ENCODE measurements at places on chromosomes 1 and 21.

DNA sequence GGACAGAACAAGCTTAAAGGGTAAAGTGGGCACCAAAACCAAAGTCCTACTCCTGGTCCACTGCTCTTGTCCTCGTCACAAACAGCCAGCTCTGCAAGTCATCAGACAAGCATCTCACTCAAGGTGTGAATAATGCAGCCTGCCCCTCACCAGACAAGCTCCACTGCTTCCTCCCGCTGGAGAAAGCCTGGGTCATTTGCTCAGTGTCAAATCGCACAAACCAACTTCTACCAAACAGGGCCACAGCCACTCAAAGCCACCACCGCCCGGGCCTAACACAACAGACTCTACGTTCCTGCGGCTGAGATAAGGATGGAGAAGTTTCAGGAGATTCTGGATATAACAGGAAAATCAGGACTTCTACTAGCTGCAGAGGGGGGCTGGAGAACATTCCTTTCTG, 3.3 kb downstream of the SSBP3 start:
- DNase-seq = no peak

GRCh38 chr1:11880181-11880575, 21.4 kb upstream of the NPPB start:
- no peak for DNase-seq

DNA sequence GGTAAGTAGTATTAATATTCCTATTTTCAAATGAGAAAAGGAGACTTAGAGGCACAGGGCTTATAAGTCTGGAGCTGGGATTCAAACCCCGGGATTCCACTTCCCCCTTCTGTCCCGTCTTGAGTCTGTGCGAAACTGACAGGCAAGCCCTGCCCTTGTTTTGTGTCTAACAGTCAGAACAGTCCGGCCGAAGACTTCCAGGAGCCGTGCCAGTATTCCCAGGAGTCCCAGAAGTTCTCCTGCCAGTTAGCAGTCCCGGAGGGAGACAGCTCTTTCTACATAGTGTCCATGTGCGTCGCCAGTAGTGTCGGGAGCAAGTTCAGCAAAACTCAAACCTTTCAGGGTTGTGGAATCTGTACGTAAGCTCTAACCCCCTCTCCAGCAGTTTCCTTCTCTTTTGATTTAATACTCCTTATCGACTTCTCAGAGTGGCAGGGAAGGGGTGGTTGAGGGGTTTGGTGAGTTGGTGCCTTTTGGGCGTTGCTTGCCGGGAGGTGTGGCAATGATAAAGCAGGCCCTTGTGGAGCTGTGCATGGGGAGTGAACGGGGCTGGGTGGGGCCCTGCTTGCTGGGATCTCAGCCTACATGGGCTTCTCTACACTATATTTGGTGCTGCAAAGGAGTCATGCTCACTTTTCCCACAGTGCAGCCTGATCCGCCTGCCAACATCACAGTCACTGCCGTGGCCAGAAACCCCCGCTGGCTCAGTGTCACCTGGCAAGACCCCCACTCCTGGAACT, 29.4 kb downstream of the IL6R start:
- DNase-seq = no peak

DNA sequence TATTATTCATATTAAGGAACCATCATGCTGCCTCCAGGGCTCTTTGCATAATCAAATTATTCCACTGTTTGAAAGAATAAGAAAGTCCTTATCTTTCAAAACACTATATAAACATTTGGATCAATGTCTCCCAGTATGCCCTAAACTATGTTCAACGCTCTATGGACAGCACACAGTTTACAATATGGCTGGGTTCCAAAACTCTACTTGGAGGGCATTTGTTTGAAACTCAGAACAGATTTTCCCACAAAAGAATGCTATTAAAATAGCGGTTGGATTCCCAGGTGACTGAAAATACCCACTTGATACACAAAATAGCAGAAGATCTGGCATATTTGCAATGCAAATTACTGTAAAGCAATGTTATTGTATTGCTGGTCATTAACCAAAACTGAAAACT, 3.2 kb downstream of the HAO2 start:
- DNase-seq = no peak

GRCh38 chr1:56578963-56579875, at the start of gene PLPP3:
Gene PLPP3 (minus strand): TSS chr1:56579563. CDS start chr1:56579016, 547 bp downstream.
- no peak for DNase-seq

DNA sequence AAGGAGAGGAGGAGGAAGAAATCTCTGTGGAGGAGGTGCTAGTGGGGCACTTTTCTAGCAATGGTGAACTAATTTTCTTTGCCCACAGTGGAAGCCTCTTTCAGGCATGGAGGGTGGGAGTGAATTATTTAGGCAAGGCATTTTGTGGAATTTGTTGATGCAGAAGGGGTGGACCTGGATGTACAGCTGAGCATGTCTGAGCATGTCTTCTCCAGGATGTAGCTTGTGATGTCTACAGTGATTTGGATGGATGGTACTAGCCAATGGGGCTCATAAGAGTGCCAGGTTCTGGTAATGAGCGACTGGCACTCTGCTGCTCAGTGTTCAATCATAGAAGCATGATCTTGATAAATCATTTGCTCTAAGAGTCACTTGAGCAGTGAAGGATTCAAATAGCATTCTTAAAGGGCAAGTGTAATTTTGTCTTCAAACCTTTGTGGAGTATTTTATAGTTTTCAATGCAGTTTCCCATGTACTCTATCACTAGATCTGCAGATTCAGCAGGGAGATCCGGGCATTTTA, 153.9 kb upstream of the LMO4 start:
- no peak for DNase-seq

DNA sequence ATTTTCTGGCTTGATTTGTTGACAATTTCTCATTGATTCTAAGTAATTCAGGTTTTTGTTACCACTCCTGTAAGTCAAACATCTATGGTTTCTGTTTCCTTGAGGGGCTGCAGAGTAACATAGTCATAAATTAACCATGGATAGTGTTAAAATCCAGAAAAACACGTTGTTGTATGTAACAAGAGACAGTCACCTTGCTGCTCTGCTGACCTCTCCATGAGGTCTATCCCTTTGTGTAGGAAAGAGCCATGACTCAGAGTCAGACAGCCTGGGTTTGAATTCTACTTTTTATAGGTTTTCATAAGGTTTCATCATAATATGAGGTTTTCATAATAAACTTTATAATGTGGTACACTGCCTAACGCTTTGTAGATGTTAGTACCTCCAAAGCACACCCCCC, 27.6 kb upstream of the NBL1 start:
- no peak for DNase-seq

GRCh38 chr1:175079338-175079737, 11.7 kb downstream of the TNN start:
- DNase-seq = no peak

DNA sequence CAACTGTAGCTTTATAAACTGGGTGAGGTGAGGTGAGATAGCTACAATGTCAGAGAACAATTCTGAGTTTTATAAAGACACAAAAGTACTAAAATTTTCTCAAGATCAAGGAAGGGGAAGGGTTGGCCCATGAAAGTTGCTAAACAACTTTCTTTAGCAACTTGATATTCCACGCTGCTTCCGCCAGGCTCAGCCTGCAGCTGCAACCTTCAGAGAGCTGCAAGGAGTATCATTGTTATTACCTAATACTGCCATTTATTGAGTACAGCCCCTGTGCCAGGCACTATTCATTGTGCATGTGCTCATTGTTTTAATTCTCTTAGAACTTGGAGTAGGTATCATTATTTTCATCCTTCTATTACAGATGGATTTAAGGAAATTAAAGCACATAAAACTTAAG, 34.1 kb upstream of the SUCO start:
- DNase-seq = no peak

DNA sequence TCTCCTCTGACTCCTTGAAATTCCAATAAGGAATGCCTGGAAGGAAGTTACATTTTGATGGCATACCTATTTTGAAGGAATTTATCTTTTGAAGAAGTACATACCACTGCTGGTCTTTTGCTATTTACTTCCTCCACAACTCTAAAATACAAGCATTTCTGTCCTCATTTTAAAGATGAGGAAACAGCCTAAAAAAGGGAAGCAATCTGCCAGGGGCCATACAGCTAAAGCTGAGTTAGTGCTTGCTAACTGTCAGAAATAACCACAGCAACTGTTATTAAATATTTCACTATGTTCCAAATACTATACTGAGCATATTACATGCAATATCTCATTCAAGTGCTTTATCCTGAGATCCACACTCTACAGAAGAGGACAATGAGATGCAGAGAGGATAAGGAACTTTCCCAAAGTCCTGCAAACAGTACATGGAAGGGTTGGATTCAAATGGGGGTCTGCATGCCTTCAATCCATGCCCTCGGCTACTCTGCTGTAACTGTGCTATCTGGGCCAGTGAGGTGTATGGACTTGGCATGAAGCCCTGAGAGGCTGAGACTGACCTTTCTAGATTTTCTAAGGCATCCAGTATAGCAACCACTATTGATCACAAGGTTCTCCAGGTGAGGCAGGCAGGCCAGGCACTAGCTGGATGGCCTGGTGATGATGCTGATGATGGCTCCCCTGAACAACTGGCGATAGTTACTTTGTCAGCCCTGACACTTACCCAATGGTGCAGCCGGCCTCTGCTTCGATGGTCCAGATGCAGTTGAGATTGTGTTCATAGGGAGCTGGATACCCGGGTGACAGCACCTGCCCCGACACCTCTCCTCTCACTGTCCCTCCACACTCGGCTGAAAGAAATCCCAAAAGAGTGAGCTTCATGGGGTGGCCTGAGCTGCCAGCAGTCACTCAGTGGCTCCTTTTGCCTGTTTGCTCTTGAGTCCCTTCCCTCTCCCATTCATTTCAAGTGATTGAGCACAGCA, 171.4 kb upstream of the HMGB4 start:
- no peak for DNase-seq

DNA sequence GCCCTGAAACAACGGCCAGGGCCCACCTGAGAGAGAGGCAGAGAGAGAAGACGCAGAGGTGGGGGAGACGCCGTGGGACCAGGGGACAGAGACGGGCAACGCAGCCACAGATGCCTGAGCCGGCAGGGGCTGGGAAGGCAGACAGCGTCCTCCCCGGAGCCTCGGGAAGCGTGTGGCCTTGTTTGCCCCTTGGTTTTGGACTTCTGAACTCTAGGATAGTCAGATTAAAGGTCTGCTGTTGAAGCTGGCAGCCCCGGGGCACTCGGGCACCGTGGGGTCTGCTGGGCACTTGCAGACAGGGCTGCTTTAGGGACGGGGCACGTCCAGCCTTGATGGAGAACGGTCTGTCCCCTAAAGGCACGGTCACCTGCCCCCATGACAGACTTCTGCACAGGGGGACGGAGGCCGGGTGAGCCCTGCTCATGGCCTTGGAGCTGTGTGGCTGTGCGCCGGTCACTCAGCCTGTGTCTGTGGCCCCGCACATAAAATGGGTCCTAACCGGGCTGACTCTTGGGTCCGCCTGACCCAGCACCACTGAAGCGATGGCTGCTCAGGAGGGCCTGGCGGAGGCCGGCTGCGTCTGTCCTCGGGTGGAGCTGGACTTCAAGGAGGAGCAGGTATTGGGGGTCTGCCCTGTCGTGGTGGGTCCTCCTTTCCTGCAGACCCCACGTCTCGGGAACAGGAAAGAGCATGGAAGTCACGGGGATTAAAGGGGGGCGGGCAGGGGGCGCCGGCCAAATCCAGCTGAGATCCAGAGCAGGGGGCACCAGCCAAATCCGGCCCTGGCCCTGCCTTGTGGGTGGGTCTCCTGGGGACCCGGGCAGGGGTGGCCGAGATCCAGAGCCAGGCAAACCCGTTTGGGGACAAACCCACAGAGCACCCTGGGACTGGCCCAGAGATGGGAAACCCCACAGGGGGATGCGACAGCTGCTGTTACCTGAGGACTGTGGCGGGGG, 9.6 kb upstream of the RNF223 start:
- DNase-seq = no peak

- DNase-seq = no peak
Observed at GRCh38 chr21:42079939-42080787, 9.0 kb downstream of the UMODL1 start.

DNA sequence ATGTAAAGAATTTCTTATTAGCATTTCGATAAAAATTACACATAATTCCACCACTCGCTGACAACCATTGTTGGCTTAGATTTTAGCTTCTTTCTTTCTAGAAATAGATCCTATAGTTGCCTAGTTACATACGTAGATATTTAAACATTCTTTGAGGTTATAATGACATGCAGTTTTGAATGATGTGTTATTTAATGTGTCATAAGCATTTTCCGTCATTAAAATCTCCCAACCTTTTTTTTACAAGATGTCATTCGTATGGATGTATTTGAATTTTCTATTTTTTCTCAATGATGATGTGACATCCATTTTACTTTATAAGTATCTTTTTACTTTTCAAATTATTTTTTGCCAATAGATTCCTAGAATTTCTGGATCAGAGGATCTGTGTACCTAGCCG, 44.7 kb downstream of the SLC37A1 start:
- DNase-seq = no peak

DNA sequence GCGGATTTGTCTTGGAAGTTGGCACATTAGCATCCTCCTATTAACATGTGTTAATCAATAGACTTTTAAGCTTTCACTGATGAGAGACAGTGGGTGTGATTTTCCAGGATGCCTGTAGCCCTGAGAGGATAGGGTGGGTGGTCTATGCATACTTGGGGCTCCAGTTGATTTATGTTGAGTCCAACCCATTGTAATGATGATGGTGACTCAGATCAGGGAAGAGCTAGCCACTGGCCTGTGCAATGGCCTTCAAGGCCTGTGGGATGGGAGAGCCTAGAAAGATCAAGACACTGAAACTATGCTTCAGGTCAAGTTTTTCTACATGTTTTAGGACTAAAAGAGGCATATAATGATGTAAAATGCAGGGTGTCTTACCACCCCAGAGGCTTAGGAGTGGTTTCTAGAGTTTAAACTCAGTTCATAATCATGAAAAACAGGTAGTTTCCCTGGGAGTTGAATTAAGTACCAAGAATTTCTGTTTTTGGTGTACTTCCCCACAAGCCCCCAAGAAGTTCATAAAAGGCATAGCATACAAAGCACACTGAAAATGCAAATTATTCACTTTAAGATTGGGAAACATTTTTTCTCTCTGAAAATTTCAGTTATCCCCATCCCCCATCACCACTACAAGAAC, 19.9 kb downstream of the BEND5 start:
- no peak for DNase-seq

Measured in stimulated activated CD4-positive, alpha-beta T cell treated with anti-CD3 and anti-CD28 coated beads, Interleukin-4, amount 100 ng/mL, for 4 hours (primary cell).